ENCODE measurements at places on chromosomes 11 and 22.
A peak's percentile ranks its signal among the peaks of the same experiment; 100 is the strongest.

DNA sequence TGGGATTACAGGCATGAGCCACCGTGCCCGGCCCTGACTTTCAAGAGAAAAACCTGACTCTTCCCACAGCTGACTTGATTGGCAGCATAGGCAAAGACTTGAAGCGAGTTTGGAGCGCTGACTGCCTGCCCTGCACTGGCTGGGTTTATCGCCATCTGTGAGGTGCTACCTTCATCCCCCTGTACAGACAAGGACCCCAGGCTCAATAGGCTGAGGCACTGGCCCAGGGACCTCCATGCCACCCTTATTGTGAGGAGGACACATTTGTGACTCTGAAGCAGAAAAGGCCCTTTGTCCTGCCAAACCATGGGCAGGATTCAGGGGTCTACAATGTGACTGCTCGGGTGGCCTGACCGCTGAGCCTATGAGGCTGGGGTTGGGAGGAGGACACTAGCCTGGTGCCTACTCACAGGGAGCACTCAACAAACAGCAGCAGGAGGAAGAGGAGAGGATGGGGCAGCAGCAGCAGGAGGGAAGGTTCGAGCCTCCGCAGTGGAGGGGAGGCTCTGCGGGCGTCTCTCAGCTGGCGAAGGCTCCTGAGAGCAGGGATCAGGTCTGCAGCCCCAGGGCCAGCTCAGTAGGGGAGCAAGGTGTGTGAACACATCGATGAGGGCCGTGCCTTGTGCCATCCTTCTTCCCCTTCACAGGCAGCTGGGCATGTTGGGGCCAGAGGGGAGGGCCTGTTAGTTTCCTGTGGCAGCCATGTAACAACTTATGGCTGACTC lies 72.9 kb upstream of the WNT7B start:
- DNase-seq, result no peak

DNA sequence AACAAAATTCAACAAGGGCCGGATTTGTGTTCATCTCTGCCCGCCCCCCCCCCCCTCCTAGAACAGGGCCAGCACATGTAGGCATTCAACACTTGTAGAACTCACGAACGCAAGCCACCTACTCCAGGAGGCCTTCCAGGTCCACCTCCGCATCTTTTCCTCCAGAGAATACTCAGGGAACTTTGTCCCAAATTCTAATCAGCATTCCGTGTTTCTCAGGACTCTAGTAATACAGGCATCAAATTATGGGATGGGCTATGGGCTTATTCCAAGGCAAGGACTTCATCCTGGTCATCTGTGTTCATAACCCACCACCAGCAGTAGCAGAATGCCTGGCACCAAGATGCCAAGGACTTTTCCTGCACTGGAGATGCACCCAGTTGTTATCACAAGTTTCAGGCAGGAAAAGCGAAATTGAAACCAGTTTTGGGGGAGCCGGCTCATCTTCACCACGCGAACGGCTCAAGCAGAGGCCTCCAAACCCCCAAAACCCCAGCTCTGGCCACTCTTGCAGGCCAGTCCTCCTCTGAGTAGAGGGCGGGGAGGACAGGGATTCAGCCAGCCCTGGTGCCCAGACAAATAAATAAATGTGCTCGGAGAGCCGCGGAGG lies 462 bp downstream of the UBE2L6 start:
- DNase-seq, result no peak

DNA sequence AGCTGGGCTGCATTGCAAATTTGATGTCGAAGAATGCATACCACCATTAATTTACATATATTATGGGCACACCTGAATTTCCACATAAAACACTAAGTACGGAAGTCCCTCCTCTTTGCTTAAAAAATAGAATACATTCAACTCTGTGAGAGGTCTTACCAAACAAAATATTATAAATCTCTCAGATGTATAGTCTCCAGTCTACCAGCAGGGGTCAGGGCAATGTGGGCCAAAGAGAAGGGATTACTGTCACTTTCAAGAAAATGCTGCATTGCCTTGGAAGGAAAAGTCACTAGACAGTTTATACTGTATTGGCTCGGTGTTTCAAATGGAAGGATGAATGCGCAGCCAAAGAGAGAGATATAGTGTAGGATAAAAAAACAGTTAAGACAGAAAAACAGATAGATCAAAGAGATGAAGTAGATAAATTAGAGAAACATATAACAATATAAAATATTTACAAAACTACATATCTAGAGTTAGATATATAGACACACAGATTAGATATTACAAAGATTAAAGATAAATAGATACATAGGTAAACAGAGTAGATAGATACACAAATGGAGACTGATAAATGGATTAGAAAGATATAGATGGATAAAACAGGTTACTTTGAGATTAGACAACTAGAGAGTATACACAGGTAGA lies 20.9 kb downstream of the SERGEF start:
- no peak for DNase-seq

DNA sequence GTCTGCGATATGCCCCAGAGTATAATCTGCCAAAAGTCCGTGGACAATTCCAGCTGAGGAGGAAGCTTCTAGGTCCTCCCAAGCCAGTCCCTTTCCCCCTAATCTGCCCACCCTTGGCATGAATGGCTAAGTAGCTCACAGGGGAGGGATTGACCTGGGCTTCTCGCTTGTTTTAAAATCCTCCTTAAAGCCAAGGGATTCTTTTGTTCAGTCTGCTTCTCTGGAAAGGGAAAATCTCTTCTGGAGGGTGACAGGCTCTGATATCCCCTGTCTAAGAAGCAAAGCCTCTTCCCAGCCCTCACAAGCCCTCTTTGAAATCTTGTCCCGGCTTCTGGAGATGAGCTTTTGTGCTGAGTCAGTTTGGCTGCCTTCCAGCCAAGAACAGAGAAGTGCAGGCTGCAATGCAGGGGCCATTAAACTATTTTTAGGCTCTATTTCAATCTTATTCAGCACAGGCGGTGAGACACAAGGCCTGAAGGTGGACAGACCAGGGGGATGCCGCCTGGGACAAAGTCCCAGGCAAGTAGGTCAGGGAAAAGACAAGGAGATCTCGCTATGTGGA lies 23.9 kb downstream of the NEFH start:
- no peak for DNase-seq

- peak; percentile 64 for DNase-seq
Measured at GRCh38 chr11:58579192-58580129, 598 bp downstream of the ZFP91 start.

GRCh38 chr22:36417281-36417686 lies 29.5 kb upstream of the MYH9 start:
- DNase-seq, result peak; percentile 83

DNA sequence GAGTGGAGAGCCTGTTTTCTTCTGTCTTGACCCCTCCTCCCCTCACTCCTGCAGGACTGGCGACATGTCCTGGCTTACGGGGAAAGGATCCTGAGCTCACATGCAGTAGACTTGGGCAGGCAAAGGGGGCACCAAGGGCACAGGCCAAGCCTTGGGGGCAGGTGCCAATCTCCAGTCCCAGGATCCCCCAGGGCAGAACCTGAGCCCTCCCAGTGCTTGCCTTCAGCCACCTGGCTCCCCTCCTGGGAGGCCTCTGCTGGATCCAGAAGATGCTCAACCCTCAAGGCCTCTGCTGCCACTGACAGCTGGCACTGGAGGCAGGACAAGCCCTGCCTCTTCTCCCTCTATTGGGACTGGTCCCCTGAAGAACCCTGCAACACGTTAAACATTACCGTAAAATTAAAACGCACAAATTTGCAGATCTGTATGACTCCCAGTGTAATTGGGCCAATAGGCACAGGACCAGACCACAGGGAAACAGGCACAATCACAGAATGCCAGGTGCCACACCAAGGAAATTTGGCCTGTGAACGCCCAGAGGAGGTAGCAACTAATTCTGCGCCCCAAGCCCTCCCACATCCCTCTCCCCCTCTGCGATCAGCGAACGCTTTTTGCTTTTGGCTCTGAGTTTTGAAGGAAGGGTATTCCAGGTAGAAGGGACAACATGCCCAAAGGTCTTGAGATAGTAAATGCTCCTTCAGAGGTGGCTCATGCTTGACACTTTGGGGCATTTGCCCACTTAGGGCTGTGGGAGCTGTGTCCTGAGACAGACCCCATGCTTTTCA lies 967 bp upstream of the LZTR1 start:
- no peak for DNase-seq

Measured in epithelial cell of prostate (primary cell).